AG20443 (cell line): ENCODE measurements at places on chromosomes 7 and 10.

DNA sequence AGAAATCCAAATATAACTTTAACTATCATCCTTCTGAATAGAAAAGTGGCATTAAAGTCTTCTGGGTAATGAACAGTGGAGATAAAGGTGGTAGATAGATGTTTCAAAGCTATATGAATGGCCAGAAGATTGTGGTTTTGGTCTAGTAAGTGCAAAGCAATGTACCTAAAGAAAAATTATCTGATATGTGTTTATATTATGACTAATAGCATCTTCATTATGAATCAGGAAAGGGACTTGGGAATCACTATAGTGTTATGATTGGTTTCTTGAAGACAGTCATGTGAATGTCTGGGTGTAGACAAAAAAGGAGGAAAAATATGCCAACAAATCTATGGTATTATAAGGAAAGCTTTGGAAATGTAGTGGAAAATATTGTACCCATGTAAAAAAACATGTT is 3.0 kb downstream of the ZNF518A start:
- no peak for DNase-seq

DNA sequence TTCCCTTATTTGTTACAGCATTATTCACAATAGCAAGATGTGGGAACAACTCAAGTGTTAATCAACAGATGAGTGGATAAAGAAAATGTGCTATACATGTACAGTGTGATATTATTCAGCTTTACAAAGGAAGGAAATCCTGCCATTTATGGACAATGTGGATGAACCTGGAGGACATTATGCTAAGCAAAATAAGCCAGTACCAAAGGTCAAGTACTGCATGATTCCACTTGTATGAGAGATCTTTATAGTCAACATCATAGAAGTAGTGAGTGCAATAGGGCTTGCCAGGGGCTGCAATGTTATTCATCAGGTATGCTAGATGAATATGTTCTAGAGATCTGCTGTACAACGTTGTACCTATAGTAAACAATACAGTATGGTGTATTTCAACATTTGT is 138.5 kb upstream of the AGR3 start:
- DNase-seq = no peak

DNA sequence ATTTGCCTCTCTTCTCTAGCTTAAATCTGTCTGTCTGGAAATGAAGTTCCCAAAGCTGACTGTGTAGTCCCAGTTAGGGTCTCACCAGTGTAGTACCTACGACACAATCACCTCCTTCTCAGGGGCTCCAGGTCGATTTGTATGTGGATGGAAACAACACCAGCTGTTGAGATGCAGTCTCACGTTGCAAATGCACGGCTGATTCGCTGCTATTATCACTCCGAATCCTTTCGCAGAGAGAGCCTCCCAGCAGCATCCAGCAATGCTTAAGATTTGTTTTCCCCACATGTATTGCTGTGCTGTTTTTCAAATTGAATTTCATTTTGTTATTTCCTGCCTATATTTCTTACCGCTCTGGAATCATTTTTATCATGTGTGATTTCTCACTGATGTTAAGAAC is 16.3 kb downstream of the VSTM4 start:
- no peak for DNase-seq

GRCh38 chr10:80407812-80408241 is 524 bp upstream of the PRXL2A start:
- DNase-seq = no peak

GRCh38 chr7:156764766-156765165 is 124.2 kb downstream of the RNF32 start:
- no peak for DNase-seq
